Stromal cell of bone marrow (primary cell): ENCODE measurements at places on chromosomes 7 and 10.

- DNase-seq: peak; percentile 70
Observed at GRCh38 chr10:4546500-4546899, 279.5 kb upstream of the AKR1E2 start.

DNA sequence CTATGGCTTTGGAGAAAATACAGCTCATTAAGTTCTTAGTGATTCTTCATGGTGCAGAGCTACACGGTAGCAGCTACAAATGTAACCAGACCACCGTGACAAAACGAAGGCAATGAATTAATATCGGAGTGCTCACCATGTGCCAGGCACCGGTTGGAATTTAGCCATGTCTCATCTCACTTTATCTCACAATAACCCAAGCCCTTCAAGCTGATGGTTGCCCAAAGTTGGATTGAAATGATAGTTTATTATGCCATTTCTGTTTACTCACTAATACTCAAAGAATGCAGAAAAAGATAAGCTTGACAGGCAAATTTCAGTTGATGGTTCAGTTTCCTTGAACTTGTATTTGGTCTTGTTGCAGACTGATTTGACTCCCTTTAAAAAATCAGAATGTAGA is 312.6 kb downstream of the SKIDA1 start:
- DNase-seq: no peak

GRCh38 chr10:128973221-128973620 is 493.8 kb upstream of the MGMT start:
- no peak for DNase-seq

GRCh38 chr10:62109587-62110293 is 158.9 kb downstream of the RTKN2 start:
- no peak for DNase-seq

- no peak for DNase-seq
Observed at GRCh38 chr7:131190146-131190545, 137.5 kb upstream of the MKLN1 start.

- no peak for DNase-seq
Observed at GRCh38 chr10:94049911-94050310, 56.2 kb downstream of the PLCE1 start.
